ENCODE measurements at places on chromosomes 1 and 21. TPM values are rescaled to one million over a fixed set of nuclear protein-coding genes. Genes with fewer than 3 reads are reported as not detected.
A peak's percentile ranks its signal among the peaks of the same experiment; 100 is the strongest.

The RAB7B gene
- 0.82 TPM for total RNA-seq

GRCh38 chr21:31180256-31181081, 142.2 kb upstream of the KRTAP19-8 start:
- H3K27me3 ChIP-seq, result no peaks in the 10 kb centered on the region
- peaks cover 13% of the 10 kb centered on the region for H3K4me1 ChIP-seq
- DNase-seq, result no peak
- H3K4me3 ChIP-seq, result no peak overlapping the region
- peaks cover 16% of the 10 kb centered on the region for H3K36me3 ChIP-seq
- no peak overlapping the region for H3K27ac ChIP-seq

GRCh38 chr1:28509705-28510272, 3.9 kb downstream of the RCC1 start:
- peaks cover 3% of the 10 kb centered on the region for H3K27me3 ChIP-seq
- peak overlapping the region; percentile 98 for H3K27ac ChIP-seq
- peaks cover 54% of the 10 kb centered on the region for H3K36me3 ChIP-seq
- peak overlapping the region; percentile 97 for H3K4me3 ChIP-seq
- DNase-seq, result no peak
- H3K4me1 ChIP-seq, result peaks cover 36% of the 10 kb centered on the region

DNA sequence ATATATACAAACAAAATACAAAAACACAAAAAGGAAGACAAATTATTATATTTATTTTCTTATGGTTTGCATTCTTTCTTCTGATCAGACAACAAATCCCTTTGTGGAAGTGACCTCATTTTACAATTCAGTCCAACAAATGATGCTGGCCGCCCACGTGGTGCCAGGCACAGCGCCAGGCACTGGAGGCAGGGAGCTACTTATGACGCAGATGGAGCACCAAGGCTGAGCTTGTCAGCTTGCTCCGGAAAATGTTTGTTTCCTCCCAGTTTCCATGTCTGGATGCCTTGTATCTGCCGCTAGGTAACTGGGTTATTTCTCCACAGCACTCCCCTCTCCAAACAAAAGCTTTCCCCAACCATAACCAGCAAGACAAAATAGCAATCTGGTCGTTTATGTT, 30.7 kb upstream of the CD34 start:
- no peak for DNase-seq
- H3K36me3 ChIP-seq, result no peaks in the 10 kb centered on the region
- H3K27me3 ChIP-seq, result peaks cover 15% of the 10 kb centered on the region
- no peak overlapping the region for H3K4me3 ChIP-seq
- H3K4me1 ChIP-seq, result no peaks in the 10 kb centered on the region

DNA sequence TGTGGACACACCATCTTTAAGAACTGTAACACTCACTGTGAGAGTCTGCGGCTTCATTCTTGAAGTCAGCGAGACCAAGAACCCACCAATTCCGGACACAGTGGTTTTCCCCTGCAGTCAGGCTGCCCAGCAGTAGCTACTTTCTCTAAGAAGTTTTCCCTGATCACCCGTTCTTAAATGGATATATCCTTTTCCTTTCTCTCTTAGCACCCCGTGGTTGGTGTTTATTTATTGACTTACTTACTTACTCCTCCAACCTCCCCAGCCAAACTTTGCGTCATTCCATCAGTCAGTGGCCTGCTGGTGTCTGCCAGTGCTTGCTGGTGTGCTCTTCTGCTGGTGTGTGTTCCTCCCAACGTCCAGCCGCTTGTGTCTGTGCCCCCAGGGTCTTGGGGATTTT, 264.8 kb downstream of the GPR52 start:
- peaks cover 4% of the 10 kb centered on the region for H3K4me1 ChIP-seq
- H3K4me3 ChIP-seq, result no peak overlapping the region
- no peak for DNase-seq
- peaks cover 4% of the 10 kb centered on the region for H3K36me3 ChIP-seq
- no peak overlapping the region for H3K27ac ChIP-seq

- no peak for DNase-seq
- H3K4me1 ChIP-seq, result peaks cover 34% of the 10 kb centered on the region
- no peaks in the 10 kb centered on the region for H3K27me3 ChIP-seq
- H3K4me3 ChIP-seq, result no peak overlapping the region
- H3K36me3 ChIP-seq, result peaks cover 14% of the 10 kb centered on the region
These were observed 3.8 kb downstream of the BCL9 start for GRCh38 chr1:147545133-147545532.

The FNDC5 gene
- total RNA-seq, result 49.9 TPM

DNA sequence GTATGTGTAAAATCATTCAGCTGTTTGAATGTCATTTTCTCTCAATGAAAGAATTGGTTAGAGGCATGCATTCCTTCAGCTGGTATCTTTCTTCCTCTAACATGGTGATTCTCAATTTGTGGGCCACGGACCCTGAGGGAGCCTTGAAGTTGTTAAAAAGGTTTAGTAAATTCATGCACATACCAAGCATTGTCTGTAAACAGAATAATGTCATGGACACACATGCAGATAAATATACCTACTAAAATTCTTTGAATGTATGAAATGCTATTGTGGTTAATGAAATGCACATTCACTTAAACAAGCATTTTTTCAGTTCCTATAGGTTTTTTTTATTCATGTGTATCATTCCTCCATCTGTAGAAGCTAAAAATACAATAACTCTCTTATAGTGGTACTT, 65.4 kb downstream of the PBX1 start:
- no peak for DNase-seq
- no peaks in the 10 kb centered on the region for H3K27me3 ChIP-seq
- no peak overlapping the region for H3K4me3 ChIP-seq

GRCh38 chr1:26283871-26284596, 4.1 kb downstream of the SH3BGRL3 start:
- no peak for DNase-seq
- H3K27ac ChIP-seq, result peak overlapping the region; percentile 79
- H3K4me3 ChIP-seq, result no peak overlapping the region
- peaks cover 8% of the 10 kb centered on the region for H3K36me3 ChIP-seq
- no peaks in the 10 kb centered on the region for H3K27me3 ChIP-seq

The CDC42SE1 gene
- total RNA-seq, result 176 TPM

DNA sequence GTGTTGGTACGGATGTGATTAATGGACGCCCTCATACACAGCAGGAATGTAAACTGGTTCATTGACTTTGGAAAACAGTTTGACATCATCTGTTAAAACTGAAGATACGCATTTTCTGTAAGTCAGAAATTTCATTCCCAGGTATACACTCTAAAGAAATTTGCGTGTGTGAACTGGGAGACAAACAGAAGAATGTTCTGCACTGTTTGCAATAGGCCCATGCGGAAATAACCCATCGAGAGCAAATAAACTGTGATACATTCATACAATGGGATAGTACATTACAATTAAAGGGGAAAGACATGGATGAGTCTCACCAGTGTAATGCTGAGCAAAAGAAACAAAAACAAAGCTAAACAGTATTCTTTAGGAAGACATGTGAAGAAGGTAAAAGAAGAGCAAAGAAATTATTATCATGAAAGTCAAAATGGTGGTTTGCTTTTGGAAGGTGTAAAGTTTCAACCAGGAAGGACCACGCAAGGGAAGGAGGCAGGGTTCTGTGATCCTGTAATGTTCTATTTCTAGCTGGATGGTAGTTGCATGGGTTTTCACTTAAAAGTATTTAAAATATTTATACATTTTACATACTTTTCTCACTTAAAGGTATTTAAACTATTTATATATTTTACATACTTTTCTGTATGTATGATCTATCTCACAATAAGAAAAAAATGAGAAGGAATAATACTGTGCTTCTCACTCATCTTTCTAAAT, 30.3 kb downstream of the INTS7 start:
- H3K4me1 ChIP-seq, result no peaks in the 10 kb centered on the region
- no peak overlapping the region for H3K4me3 ChIP-seq
- no peaks in the 10 kb centered on the region for H3K27me3 ChIP-seq
- H3K36me3 ChIP-seq, result peaks cover 7% of the 10 kb centered on the region
- DNase-seq, result no peak

GRCh38 chr1:207321079-207321789, at the start of gene CD55:
Gene CD55 (plus strand): TSS chr1:207321678. CDS start chr1:207321766, 88 bp downstream.
- peaks cover 11% of the 10 kb centered on the region for H3K27me3 ChIP-seq
- peak within 1 kb of the TSS; percentile 100 for H3K27ac ChIP-seq
- H3K4me3 ChIP-seq, result peak within 1 kb of the TSS; percentile 97
- DNase-seq, result peak; percentile 90
- peaks cover 13% of the 10 kb centered on the region for H3K4me1 ChIP-seq
- H3K36me3 ChIP-seq, result peaks cover 3% of the 10 kb centered on the region

Data from type B pancreatic cell (in vitro differentiated cells).